ENCODE measurements at places on chromosomes 1 and 21.

- DNase-seq, result no peak
Measured at GRCh38 chr21:38486706-38487105, 11.6 kb downstream of the ERG start.

GRCh38 chr1:196409586-196409985 lies 198.7 kb downstream of the KCNT2 start:
- no peak for DNase-seq

DNA sequence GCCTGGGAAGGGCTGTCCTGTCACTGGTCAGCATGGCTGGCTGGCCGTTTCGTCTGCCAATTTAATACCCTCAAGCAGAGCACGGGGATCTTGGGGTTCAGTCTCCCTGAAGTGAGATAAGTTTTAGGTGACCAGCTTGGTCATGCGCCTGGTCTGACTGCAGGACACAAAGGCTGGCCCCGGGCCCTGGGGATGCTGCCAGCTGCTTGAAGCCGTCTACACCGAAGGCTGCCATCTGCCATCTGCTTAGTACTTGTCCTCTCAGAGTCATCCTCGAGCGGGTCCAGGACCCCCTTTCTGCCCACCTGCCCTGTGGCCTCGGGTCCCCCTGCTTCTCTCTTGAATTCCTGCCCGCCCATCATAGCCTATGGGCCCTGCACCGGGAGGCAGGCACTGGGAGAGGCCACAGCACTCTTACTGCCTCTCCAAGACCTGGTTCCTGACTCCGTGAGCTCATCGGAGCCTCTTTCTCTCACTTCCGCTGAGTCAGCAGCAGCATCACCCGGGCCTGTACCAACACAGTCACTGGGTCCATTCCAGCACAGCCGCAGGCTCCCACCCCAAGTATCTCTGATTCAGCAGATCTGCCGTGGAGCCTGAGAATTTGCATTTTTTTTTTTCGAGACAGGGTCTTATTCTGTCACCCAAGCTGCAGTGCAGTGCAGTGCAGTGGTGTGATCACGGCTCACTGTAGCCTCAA lies 7.0 kb downstream of the FBLIM1 start:
- no peak for DNase-seq

DNA sequence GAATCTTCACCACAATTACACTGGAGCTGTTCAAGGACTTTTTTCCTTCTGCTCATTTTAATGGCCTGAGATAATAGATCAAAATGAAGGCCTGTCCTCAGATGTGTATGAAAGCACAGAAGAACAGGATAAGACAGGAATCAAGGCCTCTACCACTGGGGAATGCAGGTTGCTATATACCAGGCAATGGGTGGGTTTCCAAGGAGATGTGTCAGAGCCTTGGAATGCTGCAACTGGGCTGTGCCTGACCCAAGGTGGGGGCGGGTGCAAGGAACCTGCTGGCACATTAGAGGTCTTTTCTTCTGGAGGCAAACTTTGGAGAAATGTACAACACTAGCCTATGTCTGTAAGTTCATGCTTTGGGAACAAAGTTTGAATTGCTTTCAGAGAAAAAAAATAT lies 21.7 kb upstream of the LAMC2 start:
- DNase-seq, result no peak

- DNase-seq, result no peak
Measured at GRCh38 chr1:37157634-37158033, 123.3 kb upstream of the GRIK3 start.

DNA sequence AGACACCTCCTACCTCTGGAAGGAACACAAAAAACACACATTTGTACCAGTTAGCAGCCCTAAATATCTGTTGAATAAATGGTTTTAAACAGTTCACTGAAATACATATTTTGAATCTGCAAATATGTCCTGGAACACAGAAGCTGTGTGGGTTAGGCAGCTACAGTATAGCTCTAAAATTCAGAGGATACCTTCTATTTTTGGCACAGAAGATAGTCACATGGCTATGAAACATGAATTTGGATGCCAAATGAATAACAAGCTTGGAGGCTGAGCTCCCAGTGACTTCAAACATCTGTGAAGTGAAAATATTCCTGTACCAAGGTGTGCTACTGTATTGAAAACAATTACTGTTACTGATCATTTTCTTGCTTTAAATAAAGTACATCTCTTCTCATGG lies 391.5 kb upstream of the ADGRL2 start:
- no peak for DNase-seq

DNA sequence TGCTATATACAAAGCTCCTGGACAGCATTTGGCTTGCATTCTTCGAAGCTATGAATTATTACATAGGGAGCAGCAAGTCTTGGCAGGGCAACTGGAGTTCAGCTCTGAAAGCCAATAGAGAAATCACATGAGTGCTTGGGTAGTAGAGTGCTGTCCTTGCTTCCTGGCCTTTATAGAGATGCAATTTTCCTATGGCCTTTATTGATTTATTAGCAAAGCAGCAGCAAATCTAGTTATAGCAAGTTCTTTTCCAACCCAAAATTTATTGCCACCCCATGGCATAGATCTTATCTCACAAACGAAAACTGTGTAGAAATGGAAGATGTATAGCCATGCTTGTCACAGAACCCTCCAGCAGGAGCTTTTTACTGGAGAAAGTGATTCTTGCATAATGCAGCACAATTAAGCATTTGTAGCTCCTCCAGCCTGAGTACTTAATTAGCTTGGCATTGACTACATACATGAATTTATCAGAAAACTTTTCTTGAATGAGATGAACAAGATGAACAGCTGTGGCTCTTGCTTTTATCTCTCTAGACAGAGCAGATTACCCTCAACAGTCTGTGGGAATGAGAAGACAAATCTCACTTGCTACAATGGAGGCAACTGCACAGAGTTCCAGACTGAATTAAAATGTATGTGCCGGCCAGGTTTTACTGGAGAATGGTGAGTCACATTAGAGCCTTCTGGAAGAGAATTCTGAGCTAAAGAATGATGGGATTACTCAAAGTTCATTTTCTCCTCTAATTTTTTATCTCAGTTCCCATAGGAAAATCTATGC lies 170.1 kb downstream of the CRB1 start:
- no peak for DNase-seq

- DNase-seq, result no peak
Measured at GRCh38 chr1:63326106-63326472, 3.7 kb downstream of the FOXD3 start.

GRCh38 chr1:115624859-115625258 lies 16.9 kb upstream of the VANGL1 start:
- DNase-seq, result no peak

GRCh38 chr1:235012436-235013210 lies 116.0 kb downstream of the TOMM20 start:
- no peak for DNase-seq
